ENCODE measurements at places on chromosomes 11 and 22.

DNA sequence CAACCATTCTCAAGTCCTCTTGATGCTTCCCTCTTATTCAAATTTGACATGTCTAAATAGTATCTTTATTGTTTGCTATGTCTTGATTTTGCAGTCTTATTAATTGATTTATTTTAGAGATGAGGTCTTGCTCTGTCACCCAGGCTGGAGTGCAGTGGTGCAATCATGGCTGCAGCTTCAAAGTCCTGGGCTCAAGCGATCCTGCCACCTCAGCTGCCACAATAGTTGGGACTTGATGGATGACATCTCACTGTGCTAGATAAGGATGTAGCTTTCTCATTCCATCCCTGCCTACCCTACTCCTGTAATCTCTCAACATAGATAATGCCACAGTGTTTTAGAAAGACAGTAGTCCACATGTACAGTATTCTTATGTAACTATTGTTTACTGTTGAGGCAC is 7.5 kb upstream of the SPTY2D1 start:
- no peak for DNase-seq

GRCh38 chr11:133945087-133945974 is 11.4 kb downstream of the IGSF9B start:
- DNase-seq: peak; percentile 62

GRCh38 chr22:20442485-20443284 is 5.1 kb upstream of the SCARF2 start:
- DNase-seq: no peak

DNA sequence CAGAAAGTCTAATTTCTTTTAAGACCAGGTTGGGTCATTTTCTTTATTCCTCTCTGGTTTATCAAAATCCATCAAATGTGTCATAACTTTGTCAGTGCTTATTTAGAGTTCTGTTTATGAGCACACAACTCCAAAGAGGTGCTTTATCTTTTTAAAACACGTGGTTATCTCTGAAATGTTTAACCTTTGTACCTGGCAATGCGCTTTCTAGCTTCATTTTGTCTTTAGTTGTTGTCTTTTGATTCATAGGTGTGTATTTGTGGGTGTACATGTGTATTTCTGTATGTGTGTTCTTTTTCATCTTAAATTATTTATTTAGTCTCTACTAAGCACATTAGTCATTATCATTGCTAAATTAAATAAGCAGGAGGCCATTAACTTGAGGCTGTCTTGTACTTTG is 251.4 kb downstream of the JRKL start:
- DNase-seq: no peak

GRCh38 chr11:116166573-116167465 is 606.0 kb downstream of the BUD13 start:
- no peak for DNase-seq

DNA sequence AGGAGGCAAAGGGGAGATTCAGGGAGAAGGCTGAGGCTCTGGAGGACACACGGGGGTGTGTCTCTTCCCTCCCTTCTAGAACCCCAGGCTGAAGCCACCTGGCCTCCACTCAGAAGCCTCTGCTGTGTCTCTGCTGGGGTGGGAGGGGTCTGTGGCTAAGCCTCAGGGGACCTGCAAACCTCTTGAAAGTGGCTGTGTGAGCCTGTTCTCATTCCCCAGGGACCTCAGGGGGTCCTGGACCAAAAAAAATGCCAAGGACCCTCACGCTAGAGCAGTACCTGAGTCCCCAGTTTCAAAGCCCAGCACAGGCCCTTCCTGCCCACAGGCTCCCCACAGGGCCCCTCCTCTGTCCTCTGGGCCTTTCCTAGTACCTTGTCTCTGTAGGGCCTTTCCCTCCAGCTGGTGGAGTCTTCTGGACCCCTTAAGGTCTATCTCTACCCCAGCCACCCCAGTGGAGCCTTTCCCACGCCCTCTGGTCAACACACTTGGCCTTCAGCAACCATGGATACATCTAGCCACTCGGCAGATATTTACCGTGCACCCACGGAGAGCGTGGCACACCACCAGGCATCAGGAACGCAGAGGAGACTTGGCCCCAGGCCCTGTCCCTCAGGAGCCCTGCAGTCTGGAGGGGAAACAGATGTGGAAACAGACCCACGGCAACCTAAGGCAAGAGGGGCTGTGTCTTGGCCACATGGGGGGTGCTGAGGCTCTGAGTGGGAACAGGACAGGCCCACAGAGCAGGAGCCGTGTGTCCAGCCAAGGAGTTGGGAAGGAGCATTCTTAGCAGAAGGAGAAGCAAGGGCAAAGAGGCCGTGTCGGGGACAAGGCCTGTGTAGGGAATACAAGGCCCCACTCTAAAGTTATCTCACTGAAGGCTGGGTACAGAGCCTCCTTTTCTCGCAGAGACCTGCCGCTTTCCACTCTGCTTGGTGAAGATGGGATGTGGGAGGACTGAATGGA is 18.5 kb downstream of the PLA2G6 start:
- DNase-seq: no peak

- DNase-seq: no peak
Observed at GRCh38 chr11:118147502-118147901, 5.1 kb downstream of the SCN4B start.

- no peak for DNase-seq
Observed at GRCh38 chr11:29008481-29008880, 900.3 kb downstream of the METTL15 start.

DNA sequence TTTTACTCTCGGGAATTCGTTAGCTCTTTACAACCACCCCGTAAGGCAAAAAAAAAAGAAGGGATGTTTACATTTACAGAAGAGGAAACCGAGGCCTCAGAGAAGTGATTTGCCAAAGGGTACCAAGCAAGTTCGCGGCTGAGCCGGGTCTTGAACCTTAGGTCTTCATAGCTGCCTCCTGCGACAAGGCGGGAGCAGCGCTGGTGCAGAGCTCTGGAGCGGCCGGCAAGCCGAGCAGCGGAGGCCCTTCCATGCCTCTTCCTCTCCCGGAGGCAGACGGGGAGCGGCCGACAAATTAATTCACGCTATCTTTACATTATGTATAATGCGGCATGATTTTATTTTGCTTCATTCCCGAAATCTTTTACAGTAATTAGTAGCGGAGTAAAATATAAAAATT is 536.3 kb downstream of the INSC start:
- no peak for DNase-seq

GRCh38 chr11:13928566-13929251 is 33.8 kb upstream of the SPON1 start:
- no peak for DNase-seq

DNA sequence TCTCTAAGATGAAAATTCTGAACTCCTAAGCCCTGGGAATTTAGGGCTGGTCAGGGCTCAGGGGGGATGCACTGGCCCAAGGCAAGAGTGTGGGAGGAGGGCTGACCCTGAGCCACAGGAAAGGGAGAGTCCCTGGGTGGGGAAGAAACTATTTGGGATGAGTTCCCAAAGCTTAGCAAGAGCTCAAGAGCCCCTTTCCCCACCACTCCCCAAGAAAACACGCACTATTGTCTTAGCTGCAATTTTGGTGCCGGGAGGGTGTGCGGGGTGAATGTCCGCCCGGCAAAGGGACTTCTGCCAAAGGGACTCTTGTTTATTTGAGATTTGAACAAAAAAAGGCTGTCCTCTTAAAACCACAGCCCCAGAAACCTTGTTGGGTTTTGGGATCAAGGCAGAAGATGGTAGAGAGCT is 37.0 kb downstream of the KIAA1671 start:
- DNase-seq: no peak

GRCh38 chr11:95084509-95084908 is 5.1 kb upstream of the ENDOD1 start:
- DNase-seq: no peak

DNA sequence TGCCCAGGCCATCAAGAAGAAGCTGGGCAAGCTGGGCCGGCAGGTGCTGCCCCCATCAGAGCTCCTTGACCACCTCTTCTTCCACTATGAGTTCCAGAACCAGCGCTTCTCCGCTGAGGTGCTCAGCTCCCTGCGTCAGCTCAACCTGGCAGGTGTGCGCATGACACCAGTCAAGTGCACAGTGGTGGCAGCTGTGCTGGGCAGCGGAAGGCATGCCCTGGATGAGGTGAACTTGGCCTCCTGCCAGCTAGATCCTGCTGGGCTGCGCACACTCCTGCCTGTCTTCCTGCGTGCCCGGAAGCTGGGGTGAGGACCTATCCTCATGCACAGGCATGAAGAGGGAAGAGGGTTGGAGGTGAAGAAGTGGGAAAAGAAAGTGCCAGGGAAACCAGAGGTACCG is 5.3 kb upstream of the NHERF4 start:
- DNase-seq: no peak

- no peak for DNase-seq
Observed at GRCh38 chr11:120645639-120646038, 134.1 kb downstream of the GRIK4 start.

DNA sequence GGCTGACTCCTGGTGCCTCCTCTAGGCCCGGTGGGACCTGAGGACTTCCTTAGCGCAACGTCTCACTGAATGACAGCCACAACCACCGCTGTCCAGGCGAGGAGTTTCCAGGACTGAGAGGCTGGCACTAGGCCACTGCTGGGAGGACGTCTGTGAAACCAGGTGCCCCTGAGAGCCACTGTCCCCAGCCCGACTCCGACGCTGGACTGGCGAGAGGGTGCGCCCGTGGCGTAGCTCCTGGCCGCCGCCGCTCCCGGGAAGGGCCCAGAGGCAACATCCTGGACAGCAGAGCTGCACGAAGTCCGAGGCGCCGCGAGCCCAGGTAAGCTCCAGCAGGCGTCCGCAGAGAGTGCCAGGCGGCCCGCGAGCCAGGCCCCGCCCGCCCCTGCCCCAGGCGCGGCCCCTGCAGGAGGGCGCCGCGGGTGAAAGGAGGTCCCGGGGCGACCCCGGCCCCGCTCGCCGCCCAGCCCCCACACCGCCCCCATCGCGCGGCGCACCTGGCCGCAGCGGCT is 525 bp downstream of the DGCR2 start:
- DNase-seq: no peak

DNA sequence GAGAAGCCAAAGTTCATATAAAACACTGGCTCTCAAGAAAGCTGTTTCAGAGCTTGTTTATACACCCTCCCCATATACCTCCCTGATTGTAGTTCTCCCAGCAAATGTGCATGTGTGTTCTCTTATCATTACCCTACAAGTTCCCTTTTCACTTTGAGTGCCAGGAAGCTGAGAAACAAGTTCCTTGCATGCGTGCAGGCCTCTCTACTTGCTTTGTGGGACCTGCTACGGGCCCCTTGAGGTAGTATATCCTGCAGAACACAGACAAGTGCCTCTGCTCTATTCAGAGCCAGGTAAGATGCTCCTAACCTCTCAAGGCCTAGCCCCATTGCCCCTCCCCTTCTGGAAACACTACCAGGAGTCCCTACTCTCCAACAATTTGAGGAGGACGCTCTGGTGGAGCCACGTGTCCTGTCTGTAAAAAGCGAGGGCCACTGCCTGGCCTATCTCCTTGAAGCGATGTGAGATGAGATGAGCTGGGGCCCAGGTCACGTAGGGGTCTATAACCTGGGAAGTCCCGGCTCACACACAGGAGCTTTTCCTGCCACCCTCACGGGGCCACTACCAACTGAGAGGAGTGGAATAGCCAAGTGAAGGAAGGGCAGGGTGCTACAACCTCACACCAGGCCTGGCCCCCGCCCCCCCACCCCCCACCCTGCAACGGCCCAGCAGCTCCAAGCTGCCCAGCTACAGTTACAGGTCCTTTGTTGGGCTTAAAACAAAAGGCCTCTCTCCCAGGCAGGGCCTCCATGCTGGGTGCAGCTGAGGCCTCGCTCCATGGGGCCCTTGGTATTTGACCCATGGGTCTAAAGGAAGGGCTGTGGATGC is 2.6 kb upstream of the ATP5MGL start:
- no peak for DNase-seq

- DNase-seq: no peak
Observed at GRCh38 chr11:18853086-18853720, 61.6 kb upstream of the PTPN5 start.

DNA sequence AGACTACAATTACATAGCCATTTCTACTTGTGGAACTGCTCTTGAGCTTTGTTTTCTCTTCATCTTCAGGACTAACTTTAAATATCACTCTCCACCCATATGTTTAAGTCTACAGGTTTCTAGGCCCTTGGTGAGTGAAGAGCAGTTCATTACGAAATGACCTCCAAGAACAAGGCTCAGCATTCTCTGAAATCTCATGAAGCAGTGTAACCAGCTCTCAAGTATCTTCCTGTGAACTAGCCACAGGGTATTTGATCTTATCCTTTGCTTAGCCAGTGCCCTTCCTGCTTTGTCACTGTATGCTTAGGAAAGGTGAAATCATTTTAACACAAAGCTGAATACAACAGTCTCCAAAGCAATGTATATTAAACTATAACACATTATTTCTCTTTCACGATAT is 20.4 kb upstream of the LYVE1 start:
- DNase-seq: no peak

DNA sequence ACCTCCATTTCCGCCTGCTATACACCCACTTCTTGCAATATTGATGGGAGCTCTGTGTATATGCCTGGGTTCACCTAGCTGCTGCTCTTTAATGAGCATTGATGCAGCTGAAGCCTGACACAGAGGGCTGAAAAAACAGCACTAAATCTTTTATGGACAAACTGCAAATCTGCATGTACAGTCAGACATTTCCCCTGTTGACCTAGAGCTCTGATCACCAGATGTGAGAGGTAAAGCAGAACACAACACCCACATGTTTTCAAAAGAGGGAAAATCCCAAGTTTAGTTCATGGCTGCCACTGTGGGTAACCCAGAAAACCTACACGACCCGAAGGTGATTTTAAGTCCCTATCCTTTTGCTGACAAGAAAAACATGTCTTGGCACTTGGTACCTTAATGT is 303.0 kb upstream of the PITPNB start:
- DNase-seq: no peak

- DNase-seq: no peak
Observed at GRCh38 chr11:353179-353873, 16.0 kb upstream of the B4GALNT4 start.

DNA sequence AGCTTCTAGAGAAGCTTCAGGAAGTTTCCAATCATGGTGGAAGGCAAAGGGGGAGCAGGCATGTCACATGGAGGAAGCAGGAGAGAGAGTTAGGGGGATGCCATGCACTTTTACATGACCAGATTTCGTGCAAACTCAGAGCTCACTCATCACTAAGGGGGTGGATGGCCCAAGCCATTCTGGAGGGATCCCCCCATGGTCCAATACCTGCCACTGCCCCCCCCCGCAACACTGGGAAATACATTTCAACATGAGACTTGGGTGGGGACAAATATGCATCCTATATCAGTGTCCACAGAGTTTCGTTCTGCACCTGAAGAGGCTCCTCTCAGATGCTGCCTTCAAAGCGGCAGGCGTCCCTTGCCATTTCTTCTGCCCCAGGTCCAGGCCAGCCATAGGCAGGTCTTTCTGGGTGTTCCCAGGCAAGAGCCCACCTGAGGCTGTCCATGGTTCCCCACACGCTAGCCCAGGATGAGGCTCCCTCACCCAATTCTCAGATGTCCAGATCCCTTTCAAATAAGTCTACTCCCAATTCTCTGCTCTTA is 1344.3 kb downstream of the TBC1D22A start:
- DNase-seq: no peak

GRCh38 chr22:33746501-33746928 is 173.8 kb downstream of the LARGE1 start:
- DNase-seq: no peak

GRCh38 chr11:71391796-71392195 is 56.4 kb downstream of the DHCR7 start:
- no peak for DNase-seq

GRCh38 chr11:88308576-88308975 is 29.0 kb downstream of the CTSC start:
- DNase-seq: no peak

Measured in stimulated activated CD4-positive, alpha-beta T cell treated with anti-CD3 and anti-CD28 coated beads, TNF-alpha, amount 100 ng/mL, for 24 hours (primary cell).